DMS79 (cell line): ENCODE measurements at places on chromosomes 3 and 15.
A peak's percentile ranks its signal among the peaks of the same experiment; 100 is the strongest.

DNA sequence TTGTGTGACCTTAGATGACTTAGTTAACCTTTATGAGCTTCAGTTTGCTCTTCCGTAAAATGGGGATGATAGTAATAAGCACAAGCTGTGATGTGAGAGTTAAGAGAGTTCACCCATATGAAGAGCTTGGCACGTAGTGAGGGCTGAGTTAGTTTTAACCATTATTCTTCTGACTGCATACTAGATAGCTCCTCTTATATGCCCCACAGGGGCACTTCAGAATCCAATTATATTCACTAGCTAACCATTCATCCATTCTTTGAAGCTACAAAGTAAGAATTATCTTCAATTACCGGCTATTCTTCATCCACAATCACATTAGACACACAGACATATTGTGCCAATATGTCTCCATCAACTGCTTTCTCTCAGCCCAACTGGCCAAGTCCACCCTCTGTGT is 159.0 kb upstream of the STT3B start:
- no peak for DNase-seq

- no peak for DNase-seq
These were observed 29.5 kb downstream of the SLCO3A1 start for GRCh38 chr15:91882858-91883586.

- no peak for DNase-seq
These were observed 252.6 kb downstream of the UBE2E2 start for GRCh38 chr3:23455775-23456174.

DNA sequence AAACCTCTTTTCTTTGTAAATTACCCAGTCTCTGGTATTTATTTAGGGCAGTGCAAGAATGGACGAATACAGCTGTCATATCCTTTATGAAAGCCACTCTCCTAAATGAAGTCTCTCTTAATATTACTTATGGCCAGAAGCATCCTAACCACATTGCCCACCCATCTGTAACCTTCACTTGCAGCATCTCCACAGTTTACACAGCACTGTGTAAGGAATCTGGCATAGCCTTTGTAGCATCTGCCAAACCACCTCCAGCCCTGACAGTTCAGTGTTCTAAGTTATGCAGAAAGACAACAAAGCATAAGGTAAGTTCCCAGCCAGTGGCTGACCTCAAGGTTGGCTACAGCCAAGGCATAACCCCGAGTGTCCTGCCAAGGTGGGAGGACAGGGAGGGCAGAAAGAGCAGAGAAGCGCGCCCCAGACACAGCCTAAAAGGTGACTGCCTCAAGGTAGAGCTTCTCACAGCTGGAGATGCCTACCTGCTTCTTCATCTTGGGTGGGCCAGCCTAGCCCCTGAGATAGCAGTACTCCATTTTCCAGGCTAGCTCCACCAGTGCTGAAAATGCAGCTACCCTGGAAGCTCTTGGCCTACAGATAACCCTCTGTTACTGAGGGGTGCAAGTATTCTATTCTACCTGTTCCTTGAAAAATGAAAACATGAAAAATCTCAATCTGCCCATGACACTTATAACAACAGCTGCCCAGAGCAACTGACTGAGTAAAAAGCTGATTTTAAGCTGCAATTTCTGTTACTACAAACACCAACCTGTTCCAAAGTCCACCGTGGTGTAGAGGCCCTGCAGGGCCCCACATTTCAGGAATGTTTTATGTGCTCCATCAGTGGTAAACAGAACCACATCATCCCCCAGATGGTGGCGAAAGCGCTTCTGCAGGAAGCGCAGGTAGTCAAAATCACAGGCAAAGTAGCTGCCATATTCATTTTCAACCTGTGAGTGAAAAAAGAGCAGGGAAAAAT is 39.3 kb downstream of the GLB1 start:
- DNase-seq: no peak

GRCh38 chr15:78033864-78034263 is 43.6 kb downstream of the TBC1D2B start:
- no peak for DNase-seq

DNA sequence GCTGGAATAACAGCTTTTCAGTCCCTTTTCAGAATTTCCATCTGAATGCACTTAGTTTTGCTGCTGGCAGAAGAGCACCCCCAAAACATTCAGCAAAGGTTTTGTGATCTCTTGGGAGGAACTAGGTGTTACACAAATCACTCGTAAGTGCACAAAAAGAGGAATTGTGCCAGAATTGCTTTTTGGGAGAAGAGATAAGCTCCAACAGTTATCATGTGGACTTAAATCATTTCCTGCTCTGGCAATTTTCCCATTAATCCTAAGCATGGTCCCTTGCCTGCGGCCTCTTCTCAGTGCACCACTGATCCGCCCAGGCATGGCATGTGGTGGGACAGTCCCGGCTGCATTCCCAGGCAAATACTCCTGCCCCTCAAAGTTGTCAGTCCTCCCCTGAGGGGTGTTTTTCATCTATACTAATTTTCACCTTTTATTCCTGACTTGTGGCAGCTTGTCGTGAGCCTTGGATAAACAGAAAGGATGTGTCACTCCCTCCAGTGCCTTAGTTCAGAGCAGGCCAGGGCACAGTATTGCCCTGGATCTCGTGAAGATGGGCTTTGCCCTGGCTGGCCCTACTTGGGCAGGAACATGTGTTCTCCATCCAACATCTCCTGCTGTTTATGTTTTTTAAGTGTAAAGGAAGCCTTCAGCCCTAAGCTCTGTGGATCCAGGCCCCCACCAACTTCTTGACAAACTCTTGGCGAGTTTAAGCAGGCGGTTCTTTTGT is 44.6 kb upstream of the VILL start:
- no peak for DNase-seq

- DNase-seq: no peak
These were observed 256.0 kb upstream of the STAC start for GRCh38 chr3:36124118-36124796.

GRCh38 chr15:45048794-45049631 is 26.0 kb downstream of the SORD start:
- DNase-seq: no peak

- no peak for DNase-seq
These were observed 529.2 kb downstream of the TUSC7 start for GRCh38 chr3:117238806-117239205.

DNA sequence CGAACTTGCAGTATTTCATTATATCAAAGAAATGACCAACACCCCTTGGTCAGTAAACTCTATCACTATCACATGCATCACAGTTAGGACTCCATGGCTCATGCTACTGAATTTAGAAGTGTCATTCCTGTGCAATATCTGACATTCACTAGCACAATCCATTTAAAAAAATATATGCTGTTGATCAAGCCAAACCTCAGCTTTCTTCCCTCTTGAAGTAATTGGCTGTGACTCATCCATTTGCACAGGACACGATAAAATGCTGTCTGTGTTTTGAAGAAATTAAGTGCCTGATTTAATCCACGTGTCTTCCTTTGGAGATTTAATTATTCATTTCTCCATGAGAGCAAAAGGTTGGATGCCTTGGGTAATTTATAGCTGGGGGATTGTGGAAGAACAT is 38.9 kb downstream of the CPNE4 start:
- DNase-seq: no peak

GRCh38 chr3:70064194-70064779 is 64.8 kb downstream of the SAMMSON start:
- no peak for DNase-seq

GRCh38 chr15:33211176-33211808 is 16.8 kb upstream of the FMN1 start:
- no peak for DNase-seq

GRCh38 chr3:101665851-101666250 is 11.1 kb downstream of the ZBTB11 start:
- no peak for DNase-seq

- no peak for DNase-seq
These were observed 244.3 kb upstream of the SLCO3A1 start for GRCh38 chr15:91609231-91609630.

GRCh38 chr15:89760303-89761008 is 9.4 kb upstream of the MESP1 start:
- DNase-seq: peak; percentile 22

- no peak for DNase-seq
These were observed 29.8 kb upstream of the PRR23E start for GRCh38 chr3:127162947-127163645.

- DNase-seq: no peak
These were observed 174.6 kb downstream of the MEGF11 start for GRCh38 chr15:66078929-66079275.

GRCh38 chr15:90957031-90957790 is 2.5 kb downstream of the RCCD1 start:
- DNase-seq: no peak

DNA sequence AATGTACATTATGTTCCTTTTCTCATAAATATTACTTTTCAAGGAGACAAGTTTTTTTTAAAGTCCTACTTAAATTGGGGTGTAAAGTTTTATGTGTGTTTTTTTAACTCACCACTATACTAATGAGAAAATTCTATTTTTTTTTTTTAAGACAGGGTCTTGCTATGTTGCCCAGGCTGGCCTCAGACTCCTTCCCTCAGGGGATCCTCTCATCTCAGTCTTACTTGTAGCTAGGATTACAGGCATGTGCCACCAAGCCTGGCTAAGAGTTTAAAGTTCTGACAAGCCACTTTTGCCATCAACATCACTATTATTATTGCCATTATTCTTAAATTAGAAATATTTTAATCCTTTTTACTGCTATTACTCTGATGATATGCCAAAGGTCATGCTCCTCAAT is 7.7 kb downstream of the TSPAN3 start:
- DNase-seq: no peak

DNA sequence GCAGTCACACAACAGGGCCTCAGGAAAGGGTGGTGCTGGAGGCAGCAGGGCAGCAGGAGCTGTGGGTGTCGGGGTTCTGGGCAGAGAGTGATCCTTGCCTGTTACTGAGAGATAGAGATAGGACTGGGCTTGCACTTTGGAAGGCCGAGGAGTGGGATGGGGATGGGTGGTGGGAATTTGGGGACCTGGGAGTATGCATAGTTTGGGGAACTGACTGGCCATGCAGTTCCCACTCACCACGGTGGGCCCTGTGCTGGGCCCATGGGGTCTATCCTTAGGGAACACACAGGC is 192.5 kb upstream of the LINGO1 start:
- DNase-seq: no peak

DNA sequence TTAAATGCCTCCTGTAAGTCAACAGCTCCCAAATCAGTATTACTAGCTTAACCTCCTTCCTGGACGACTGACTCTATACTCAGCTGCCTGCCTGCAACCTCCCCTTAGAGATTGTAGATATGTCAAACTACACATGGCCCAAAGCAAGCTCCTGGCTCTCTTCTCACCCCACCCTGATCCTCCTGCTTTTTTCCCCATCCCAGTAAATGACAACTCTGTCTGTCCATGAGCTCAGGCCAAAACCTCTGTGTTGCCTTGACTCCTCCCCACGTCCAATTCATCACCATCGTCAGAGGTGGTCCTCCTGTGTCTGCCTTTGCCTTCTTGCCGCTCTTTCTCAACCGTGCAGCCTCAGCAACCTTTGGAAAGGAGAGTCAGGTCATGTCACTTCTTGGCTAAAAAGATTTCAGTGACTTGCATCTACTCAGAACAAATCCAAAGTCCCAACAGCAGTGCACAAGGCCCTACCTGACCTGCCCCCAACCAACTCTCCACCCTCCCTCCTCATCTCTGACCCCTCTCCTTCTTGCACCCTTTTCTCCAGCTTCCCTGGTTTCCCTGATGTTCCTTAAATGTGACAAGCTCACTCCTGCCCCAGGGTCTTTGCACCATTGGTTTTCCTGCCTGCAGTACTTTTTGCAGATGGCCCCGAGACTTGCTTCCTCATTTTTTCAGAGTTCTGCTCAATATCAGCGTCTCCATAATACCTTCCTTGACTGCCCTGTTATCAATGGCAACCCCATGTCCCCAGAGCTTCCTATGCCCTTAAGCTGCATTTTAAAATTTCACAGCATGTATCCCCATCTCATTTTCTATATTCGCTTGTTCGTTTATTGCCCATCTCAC is 52.8 kb downstream of the LSM3 start:
- DNase-seq: no peak

DNA sequence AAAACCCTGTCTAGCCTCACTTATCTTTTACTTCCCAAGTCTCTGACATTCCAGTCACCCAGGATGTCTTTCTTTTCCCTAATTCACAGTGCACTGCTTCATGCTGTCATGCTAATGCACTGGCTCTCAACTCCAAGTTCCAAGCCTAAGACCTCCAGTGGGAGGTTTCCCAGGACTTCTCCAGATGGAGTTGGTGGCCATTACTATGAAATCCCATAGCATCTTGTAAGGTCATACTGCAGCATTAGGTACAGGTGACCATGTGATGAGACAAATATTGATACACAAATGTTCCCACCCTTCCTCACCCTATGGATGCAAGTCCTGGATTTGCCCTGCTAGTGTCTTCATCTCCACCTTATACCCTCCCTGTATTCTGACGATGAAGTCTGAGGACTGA is 138.6 kb upstream of the PRICKLE2 start:
- DNase-seq: no peak

- DNase-seq: no peak
These were observed 481.0 kb upstream of the PROK2 start for GRCh38 chr3:72266016-72266370.

- DNase-seq: no peak
These were observed 28.8 kb downstream of the CD47 start for GRCh38 chr3:108062051-108062450.

DNA sequence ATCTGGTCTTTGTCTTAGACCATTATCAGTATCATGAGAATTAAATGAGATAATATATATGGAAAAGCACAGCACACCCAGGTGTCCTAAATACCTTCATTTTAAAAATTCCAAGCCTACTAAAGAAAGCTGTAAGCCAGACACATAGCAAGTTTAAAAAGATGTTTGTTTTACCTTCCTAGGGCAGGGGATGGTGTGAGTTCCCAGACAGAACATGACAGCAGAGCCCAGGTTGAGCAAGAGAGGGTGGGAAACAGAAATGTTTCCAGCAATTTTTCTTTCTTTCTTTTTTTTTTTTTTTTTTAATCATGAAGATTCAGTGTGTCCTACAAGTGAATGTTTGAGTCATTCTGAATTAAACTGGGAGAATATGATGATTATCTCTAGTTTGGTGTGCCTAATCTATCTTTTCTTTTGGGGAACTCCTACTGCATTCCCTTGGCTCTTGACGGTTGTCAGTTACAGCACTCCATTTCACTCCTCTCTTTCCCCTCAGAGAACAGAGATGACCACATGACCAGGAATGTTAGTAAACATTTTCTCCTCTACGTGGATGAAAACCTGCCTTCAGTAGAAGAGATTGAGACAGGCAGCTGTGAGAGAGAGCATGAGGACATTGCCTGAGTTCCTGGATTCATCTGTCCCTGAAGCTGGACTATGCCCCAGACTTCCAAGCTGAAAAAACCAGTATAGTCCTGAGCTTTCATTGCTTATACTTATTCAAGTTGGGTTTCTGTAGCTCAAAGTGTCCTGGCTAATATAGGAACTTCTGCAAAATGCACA is 54.5 kb upstream of the ARL14 start:
- no peak for DNase-seq

- no peak for DNase-seq
These were observed 115.1 kb downstream of the SPATA16 start for GRCh38 chr3:173025941-173026340.

- DNase-seq: peak; percentile 44
These were observed 72.4 kb downstream of the TBC1D2B start for GRCh38 chr15:78004919-78005634.

- DNase-seq: no peak
These were observed 54.4 kb upstream of the LRRN1 start for GRCh38 chr3:3744826-3745225.
